ENCODE measurements at places on chromosomes 13 and 19. TPM values are rescaled to one million over a fixed set of nuclear protein-coding genes. Genes with fewer than 3 reads are reported as not detected.

The CADM4 gene
- 21.1 TPM for total RNA-seq

DNA sequence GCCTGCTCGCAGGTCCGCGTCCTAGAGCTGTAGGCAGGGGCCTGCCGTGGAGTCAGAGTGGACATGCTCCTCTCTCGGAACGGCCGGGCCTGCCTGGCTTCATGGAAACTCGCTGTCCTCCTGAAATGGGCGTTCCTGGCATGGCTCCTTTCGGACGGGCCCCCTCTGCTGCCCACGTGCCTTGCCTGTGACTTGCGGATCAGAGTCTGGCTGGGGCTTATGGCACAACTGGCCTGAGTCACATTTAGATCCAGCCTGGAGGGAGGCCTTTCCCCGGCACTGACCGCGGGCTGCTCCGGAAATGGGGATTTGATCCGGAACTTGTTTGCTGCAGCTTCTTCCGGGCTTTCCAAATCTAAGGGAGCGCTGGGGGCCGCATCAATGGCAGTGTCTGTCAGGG, 28.1 kb downstream of the THSD1 start:
- DNase-seq, result no peak
- peaks cover 32% of the 10 kb centered on the region for H3K36me3 ChIP-seq
- peaks cover 7% of the 10 kb centered on the region for H3K27me3 ChIP-seq
- no peak overlapping the region for H3K4me3 ChIP-seq

DNA sequence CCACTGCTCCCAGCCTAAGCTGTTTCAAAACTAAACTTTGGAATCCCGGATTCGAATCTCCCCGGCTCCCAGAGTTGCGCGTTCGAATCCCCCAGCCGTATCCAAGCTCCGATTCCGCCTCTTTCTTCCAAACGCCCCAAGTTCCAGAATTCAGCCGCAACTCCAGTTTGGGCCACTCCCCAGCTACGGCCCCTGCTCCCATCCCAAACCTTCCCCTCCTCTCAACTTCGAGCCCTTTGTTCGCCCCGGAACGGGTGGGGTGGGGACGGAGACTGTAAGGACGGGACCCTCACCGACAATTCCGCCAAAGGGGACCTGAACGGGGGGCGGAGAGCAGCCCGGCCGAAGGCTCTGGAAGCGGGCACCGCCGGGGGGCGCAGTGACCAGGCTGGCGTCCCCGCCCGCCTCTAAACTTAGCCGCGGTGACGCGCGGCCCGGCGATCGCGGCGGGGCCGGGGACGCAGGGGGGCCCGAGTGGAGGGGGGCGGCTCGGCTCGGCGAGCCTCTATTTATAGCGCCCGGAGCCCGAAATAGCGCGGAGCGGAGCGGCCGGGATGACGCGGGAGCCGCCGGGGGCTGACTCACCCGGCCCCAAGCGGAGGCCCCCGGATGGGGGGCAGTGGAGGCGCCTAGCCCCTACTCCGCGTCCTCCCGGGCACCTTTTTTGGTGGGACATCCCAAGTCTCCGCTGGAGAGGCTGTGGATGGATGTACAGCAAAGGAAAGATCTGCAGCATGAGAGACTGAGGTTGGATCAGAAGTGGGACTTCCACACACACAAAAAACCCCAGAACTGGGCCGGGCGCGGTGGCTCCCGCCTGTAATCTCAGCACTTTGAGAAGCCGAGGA, 4.9 kb upstream of the ERCC1 start:
- peaks cover 7% of the 10 kb centered on the region for H3K4me1 ChIP-seq
- H3K27ac ChIP-seq, result no peak overlapping the region
- H3K36me3 ChIP-seq, result no peaks in the 10 kb centered on the region
- H3K4me3 ChIP-seq, result peak overlapping the region; percentile 70
- peak; percentile 62 for DNase-seq
- peaks cover 2% of the 10 kb centered on the region for H3K27me3 ChIP-seq

- peak overlapping the region; percentile 57 for H3K27ac ChIP-seq
- H3K4me3 ChIP-seq, result no peak overlapping the region
- peaks cover 10% of the 10 kb centered on the region for H3K27me3 ChIP-seq
- DNase-seq, result no peak
- H3K4me1 ChIP-seq, result peaks cover under 1% of the 10 kb centered on the region
Measured at GRCh38 chr19:41414461-41414860, 12.7 kb downstream of the B3GNT8 start.

GRCh38 chr13:113186061-113186900, 22.2 kb downstream of the PCID2 start:
- peaks cover 5% of the 10 kb centered on the region for H3K27me3 ChIP-seq
- H3K36me3 ChIP-seq, result peaks cover 29% of the 10 kb centered on the region
- H3K27ac ChIP-seq, result peak overlapping the region; percentile 14
- H3K4me3 ChIP-seq, result no peak overlapping the region
- peaks cover 26% of the 10 kb centered on the region for H3K4me1 ChIP-seq

GRCh38 chr13:68834375-68834774, 1273.3 kb upstream of the ATXN8OS start:
- no peaks in the 10 kb centered on the region for H3K36me3 ChIP-seq
- H3K27me3 ChIP-seq, result no peaks in the 10 kb centered on the region
- DNase-seq, result no peak
- no peak overlapping the region for H3K27ac ChIP-seq
- H3K4me1 ChIP-seq, result no peaks in the 10 kb centered on the region
- H3K4me3 ChIP-seq, result no peak overlapping the region

The ANGPTL8 gene
- not detected for total RNA-seq

- no peak for DNase-seq
Measured at GRCh38 chr13:105773241-105773640, 762.2 kb downstream of the EFNB2 start.

The EBI3 gene
- total RNA-seq, result 9.7 TPM

The SHISA2 gene
- total RNA-seq, result 71.5 TPM

DNA sequence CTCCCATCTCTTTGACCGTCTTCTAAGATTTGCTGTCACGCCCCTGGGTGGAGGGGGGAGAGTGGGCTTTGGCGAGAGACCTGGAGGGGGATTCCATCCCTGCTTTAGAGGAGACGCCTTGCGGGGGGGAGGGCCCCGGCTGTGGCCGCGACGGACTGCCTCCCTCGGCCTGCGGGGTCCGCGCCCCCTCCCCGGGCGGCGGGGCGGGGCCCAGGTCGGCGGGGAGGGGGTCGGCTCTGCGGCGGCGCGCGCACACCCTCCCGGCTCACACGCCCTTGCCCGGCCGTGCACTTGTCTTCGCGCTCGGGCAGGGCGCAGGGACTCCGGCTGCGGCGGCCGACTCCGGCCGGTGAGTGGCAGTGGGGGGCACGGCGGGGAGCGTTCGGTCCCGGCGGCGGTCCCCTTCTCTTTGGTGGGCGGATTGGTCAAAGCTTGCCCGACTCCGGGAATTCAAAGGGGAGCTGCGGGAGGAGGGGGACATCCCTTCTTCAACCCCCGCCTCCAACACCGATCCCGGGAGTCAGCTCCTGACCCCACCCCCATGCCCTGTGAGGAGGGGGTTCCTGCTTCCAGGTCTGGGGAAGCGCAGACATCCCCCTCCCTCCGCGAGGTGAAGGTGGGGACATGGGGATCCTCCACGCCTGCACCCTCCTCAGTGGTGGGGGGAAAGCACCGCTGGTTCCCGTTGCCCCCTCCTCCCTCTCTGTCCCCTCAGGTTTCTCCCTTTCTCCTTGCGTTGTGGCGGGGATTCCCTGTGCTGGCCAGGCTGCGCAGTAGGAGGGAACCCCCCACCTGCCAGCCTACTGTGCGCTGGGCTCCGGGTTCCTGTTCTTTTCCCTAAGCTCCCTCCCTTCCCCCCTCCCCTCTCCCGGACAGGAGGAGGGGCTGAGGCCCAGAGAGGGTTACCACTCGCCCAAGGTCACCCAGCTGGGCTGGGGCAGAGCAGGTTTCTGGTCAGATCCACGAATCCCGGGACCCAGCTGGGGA, 14.6 kb upstream of the KCNN1 start:
- H3K4me1 ChIP-seq, result peaks cover 17% of the 10 kb centered on the region
- peaks cover 23% of the 10 kb centered on the region for H3K27me3 ChIP-seq
- no peak overlapping the region for H3K4me3 ChIP-seq
- DNase-seq, result no peak

The HNRNPL gene
- 343 TPM for total RNA-seq

GRCh38 chr13:72284791-72285190, 417.8 kb upstream of the DACH1 start:
- no peak overlapping the region for H3K4me3 ChIP-seq
- H3K27ac ChIP-seq, result no peak overlapping the region
- H3K36me3 ChIP-seq, result no peaks in the 10 kb centered on the region
- H3K27me3 ChIP-seq, result peaks cover 3% of the 10 kb centered on the region

The NLRP7 gene
- total RNA-seq, result 0.69 TPM

The PPP1R13L gene
- total RNA-seq, result 13.2 TPM

The LILRA5 gene
- total RNA-seq, result not detected

The PGLYRP1 gene
- 0.54 TPM for total RNA-seq

DNA sequence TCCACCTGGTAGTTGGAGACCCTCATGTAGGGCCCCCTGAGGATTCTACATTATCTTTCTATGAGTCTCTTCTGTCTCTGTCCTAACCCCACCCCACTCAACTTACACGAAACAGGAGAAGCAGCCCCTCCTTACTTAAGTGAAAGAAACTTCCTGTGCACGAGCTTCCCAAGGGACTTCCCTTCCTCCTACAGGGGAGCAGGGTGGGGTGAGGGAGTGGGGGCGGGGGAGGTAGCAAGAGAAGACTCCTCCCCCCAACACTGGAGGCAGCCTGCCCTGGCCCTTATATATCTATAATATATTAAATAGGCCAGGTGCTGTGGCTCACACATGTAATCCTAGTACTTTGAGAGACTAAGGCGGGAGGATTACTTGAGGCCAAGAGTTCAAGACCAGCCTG, 5.5 kb upstream of the PDE4C start:
- peaks cover 10% of the 10 kb centered on the region for H3K4me1 ChIP-seq
- no peaks in the 10 kb centered on the region for H3K36me3 ChIP-seq
- H3K27ac ChIP-seq, result peak overlapping the region; percentile 30
- no peak for DNase-seq
- peaks cover 19% of the 10 kb centered on the region for H3K27me3 ChIP-seq

The ICAM4 gene
- 0.36 TPM for total RNA-seq

The ZNF525 gene
- total RNA-seq, result 8.6 TPM
